HuH-7.5 (cell line): ENCODE measurements at places on chromosomes 7 and 10.
A peak's percentile ranks its signal among the peaks of the same experiment; 100 is the strongest.

- no peak for DNase-seq
Observed at GRCh38 chr7:155189590-155189989, 108.1 kb upstream of the INSIG1 start.

DNA sequence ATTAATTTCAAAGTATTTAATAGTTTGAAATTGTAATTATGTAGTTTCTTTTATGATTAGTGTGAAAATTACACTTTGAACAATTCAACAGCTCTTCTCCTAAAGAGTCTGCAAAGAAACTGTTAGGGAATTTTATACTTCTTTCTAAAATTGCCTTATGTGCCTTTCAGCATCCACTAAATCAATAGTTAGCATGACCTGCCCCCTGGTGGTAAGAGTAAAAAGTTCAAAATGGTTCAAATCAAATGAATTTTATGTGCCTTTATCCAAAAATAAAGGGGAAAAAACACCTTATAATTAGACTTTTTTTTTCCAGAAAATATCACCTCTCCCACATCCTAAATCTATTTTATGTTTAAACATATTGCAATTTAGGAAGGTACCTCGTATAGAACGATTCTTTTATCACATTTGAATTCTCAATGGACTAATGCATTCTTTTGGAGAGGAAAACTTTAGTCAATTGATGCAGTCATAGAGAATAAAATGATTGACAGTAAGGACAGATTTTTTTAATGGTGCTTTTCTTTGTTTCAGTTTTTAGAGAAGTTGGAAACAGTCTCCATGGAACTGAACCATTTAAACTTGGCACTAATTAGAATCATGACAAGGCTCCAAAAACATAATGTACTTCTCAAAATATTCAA is 163.7 kb downstream of the SEMA3D start:
- DNase-seq: no peak

GRCh38 chr10:74977913-74978847 is 133.3 kb upstream of the SAMD8 start:
- no peak for DNase-seq

GRCh38 chr10:59625721-59626522 is 83.7 kb downstream of the SLC16A9 start:
- peak; percentile 31 for DNase-seq

DNA sequence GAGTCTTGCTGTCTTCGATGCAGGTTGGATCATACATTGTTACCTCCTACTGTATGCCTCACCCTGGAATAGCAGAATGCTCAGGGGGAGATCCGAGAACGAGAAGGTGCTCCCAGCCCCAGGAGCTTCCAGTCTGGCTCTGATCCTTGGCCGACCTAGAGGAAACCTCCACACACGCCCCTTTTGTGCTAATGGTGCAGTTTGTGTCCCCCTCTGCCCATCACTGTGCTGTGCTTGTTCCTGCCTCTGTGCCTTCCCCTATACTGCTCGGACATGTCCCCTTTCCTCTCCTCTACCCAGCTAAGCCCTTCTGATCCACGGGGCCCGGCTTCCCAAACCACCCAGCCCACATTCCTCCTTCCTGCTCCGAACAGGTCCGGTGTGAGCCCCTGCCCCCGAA is 32.5 kb downstream of the ZNF775 start:
- no peak for DNase-seq

GRCh38 chr7:69182596-69183467 is 415.4 kb upstream of the AUTS2 start:
- DNase-seq: no peak

DNA sequence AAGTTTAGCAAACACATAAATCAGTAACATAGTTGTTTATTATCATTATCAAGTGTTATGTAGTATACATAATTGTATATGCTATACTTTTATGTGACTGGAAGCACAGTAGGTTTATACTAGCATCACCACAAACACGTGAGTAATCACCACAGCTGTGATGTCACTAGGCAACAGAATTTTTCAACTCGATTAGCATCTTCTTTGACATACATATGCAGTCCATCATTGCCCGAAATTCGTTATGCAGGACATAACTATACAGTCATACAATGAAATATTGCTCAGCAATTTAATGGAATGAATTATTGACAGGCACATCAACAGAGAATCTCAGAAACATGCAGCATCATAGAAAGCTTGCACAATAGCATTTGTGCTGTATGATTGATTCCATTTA is 77.7 kb downstream of the LSM5 start:
- DNase-seq: no peak

GRCh38 chr7:108135446-108136190 is 5.5 kb upstream of the LAMB4 start:
- no peak for DNase-seq

- DNase-seq: no peak
Observed at GRCh38 chr10:5862360-5862961, 27.2 kb downstream of the ANKRD16 start.

GRCh38 chr7:25698451-25699113 is 453.4 kb upstream of the NFE2L3 start:
- no peak for DNase-seq

DNA sequence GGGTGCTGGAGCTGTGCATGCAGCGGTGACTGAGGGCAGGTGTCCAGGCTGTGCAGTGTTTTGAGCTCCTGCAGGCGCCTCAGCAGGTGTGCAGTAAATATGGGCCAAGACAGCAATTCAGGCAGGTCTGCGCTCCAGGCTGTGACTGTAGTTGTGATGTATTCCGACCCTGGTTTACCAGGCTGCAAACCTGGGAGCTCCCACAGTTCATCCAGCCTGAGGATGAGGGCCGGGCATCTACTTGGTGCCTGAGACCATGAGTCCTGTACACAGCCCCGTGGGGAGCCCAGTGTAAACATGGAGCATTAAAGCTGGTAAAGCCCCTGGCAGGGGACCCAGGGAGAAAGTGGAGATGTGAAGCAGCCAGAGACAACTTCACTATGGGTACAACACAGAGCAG is 82.8 kb downstream of the VOPP1 start:
- no peak for DNase-seq

DNA sequence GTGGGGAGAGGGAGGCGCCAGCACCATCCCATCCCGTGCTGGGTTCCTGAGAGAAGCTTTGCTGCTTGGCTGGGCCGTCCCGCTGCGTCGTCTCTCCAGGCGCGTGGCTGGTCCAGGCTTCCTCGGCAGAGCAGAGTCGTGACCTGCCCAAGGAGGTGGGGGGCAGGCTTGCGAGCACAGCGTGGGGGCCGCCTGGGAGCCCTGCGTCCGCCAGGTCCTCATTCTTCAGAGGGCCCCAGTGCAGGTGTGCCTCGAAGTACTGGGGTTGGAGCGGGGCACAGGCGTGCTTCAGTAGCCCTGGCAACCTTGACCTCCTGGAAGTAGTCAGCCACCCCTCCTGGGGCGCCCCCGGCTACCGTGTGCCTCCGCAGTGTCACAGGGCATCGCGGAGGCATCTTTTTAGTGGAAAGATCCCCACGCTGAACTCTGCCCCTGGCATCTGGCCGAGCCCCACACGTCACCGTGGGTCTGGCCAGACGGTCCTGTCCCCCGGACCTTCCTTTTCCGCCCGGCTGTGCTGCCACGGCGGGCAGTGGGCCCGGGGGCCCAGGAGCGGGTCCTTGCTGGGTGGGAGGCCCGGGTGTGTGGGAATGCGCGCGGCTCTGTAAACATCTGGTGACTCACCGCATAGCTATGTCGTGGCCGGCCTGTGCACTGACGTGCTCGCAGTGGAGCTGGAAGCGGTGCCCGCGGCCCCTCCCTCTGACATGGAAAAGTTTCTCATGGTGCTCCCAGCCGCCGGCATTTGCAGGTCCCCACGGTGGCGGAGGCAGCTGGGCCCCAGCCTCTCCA is 6.4 kb downstream of the MAFK start:
- peak; percentile 99 for DNase-seq

DNA sequence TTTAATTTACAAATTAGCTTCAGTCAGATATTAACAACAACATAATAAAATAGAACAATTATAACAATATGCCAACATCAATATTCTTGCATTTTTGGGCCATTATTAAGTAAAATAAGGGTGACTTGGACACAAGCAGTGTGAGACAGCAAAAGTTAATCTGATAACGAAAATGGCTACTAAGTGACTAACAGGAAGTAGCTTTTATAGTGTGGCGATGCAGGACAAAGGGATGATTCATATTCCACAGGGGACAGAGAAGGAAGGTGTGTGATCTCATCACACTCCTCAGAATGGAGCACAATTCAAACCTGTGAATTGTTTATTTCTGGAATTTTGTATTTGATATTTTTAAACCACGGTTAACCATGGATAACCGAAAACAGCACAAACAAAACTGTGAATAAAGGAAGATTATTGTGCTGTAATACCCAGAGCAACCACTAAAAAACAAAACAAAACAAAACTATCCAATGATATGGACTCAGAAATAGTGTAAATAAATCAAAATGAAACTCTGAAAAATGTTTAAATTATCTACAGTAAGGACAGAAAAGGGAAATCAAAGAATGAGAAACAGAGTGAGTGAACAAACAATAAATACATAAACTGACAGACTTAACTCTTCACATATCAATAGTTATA is 66.9 kb upstream of the TFEC start:
- no peak for DNase-seq
